Stimulated activated CD4-positive, alpha-beta T cell treated with anti-CD3 and anti-CD28 coated beads, Interleukin-15, amount 100 ng/mL, for 24 hours (primary cell): ENCODE measurements at places on chromosomes 5 and 9.

DNA sequence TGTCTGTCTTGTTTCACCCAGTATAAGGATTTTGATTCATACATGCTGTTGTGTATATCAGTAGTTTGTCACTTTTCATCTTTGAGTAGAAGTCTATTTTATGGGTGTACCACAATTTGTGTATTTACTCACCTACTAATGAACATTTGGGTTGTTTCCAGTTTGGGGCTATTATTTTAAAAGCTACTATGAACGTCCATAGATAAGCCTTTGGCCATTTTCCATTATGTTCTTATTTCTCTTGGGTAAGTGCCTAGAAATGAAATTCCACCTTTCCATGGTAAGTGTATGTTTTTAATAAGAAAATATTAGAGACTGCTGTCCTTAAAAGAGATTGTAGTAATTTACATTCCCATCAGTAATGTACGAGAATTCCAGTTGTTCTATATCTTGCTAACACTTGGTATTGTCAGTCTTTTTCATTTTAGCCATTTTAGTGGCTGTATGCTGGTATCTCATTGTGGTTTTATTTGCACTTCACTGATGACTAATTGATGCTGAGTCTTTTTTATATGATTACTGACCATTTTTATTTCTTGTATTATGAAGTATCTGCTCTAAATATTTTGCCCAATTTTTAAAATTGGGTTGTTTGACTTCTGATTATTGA lies 17.9 kb upstream of the PDE8B start:
- no peak for DNase-seq

GRCh38 chr5:141590127-141590526 lies 28.7 kb downstream of the DIAPH1 start:
- no peak for DNase-seq

- no peak for DNase-seq
Observed at GRCh38 chr9:136935651-136936050, 8.9 kb downstream of the FBXW5 start.

GRCh38 chr9:89951675-89952074 lies 346.9 kb downstream of the GADD45G start:
- no peak for DNase-seq

- no peak for DNase-seq
Observed at GRCh38 chr9:95044731-95045508, 272.6 kb downstream of the FANCC start.
